Stimulated activated CD4-positive, alpha-beta T cell treated with anti-CD3 and anti-CD28 coated beads, Interleukin-15, amount 100 ng/mL, for 24 hours (primary cell): ENCODE measurements at places on chromosomes 7 and 10.

- no peak for DNase-seq
Measured at GRCh38 chr7:28640001-28640400, 227.7 kb downstream of the CREB5 start.

GRCh38 chr7:126993626-126994213 lies 259.0 kb downstream of the GRM8 start:
- DNase-seq: no peak

DNA sequence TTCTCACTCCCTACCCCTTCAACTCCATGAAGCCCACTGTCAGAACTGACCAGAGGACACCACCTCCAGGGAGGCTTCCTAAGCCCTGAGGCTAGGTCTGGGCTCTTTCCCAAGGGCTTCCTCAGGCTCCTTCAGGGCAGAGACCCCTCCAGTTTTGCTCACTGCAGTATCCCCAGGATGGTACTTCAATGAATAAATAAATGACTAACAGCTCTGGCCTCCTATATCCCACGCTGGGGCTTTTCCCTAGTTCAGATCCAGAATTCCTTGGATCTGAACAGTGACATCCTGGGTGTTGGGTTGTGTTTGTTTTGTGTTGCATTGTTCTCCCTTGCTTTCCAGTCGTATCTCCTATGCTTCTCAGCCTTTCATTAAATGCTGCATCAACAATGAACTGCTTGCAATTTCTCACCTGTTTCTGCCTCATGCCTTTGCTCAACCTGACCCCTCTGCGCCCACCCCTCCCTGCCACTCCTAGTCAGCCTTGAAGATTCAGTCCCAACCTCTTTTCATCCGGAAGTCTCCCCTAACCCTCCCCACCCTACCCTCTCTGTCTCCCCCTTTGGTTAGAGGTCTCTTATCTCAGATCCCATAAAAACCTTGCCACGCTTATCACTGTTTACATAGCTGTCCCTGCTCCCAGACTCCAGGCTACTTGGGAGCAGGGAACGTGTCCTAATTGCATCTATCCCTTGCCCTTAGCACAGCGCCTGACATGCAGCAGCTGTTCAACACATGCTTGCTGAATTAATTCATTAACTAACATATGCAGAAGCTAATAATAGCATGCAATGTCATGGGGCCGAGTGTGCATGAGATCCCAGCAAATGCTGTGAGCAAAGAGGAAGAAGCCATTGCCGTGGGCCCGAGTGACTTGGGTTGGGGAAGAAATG lies 41.7 kb downstream of the PPP1R3C start:
- no peak for DNase-seq

DNA sequence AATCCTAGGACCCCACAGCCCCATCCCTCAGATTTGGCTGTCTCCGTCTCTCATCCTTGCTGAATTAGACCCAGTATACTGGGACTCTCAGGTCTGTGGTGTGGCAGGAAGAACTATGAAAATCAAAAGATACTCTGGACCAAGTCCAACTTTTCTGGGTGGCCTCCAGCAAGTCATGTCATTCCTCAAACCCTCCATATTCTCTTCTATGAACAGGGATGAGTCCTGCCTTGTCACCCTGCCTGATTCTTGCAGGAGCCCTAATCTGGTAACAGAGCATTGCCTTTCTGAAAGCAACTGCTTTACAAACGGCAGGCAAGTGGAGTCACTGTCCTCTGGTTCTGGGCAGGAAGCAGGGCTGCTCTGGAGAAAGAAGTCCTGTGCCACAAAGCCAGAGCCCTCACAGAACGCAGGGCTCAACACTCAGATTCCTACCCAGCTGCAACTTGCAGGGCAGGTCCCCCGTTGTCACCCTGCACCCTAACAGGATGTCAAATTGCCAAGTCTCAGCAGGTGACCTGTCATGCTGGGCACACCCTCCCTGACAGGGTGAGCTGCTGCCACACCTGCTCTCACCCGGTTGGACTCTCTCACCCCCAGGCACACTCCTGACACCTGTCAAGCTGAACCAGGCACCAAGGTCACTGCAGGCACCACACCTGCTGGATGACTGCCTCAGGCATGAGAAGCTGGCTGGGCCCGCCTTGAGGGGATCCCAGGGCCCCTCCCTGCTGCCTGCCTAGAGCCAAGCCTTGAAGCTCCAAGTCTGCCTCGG lies 227.7 kb downstream of the KCNMA1 start:
- no peak for DNase-seq

GRCh38 chr10:61061923-61062504 lies 118.0 kb upstream of the RHOBTB1 start:
- no peak for DNase-seq

DNA sequence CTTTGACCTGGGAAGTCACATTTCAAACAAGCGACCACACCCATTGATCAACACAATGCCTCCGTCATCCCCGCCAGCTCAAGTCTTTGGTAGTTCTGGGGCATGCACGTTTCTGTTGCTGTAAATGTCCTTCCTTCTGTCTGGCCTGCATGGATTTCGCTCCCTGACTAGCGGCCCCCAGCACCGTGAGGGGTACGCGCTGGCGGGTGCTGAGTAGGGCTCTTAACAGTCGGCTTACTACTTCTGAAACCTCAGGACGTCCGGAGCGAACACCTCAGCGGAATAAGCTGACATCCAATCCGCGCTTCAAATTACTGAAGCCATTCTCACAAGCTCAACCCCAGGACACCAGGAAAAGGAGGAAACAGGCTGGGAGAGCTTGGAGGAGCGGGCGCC lies 505 bp downstream of the NUDCD3 start:
- no peak for DNase-seq

- DNase-seq: no peak
Measured at GRCh38 chr7:87575521-87575920, 25.2 kb downstream of the ABCB1 start.

DNA sequence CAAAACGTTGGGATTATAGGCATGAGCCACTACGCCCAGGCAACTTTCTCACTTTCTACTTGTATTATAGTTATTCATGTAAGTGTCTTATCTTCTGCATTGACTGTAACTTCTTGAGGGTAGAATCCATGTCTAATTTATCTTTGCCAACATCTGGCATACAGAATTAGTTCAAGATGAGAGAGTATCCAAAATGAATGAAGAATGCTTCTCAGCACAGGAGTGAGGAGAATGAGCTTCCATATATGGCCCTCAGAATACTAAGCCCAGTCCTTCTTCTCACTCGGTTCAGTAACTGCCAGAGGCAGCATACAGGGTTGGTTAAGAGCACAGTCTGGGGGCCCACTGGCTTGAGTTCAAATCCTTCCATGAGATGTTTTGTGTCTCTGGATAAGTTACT lies 75.0 kb upstream of the LRRC17 start:
- no peak for DNase-seq

- no peak for DNase-seq
Measured at GRCh38 chr7:82616059-82616728, 172.6 kb upstream of the CACNA2D1 start.

DNA sequence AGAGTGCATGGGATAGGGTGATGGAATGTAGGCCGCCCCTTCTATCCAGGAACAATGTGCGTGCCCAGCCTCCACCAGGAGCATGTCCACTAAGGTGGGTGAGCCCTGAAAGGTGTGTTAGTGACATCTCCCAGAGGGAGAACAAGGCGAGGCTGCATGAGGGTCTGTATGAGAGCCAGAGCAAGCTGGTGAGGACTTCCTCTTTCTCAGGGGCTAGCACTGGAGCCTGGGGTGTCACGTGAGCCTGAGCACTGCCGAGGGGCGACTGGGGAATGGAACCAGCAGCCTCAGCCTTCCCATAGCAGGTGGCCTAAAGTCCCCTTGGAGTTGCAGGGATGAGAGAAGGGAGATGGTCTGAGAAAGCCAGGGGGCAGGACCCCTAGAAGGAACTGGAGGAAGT lies 156.3 kb upstream of the COBL start:
- no peak for DNase-seq

- DNase-seq: no peak
Measured at GRCh38 chr10:78853864-78854263, 214.9 kb upstream of the ZMIZ1 start.

DNA sequence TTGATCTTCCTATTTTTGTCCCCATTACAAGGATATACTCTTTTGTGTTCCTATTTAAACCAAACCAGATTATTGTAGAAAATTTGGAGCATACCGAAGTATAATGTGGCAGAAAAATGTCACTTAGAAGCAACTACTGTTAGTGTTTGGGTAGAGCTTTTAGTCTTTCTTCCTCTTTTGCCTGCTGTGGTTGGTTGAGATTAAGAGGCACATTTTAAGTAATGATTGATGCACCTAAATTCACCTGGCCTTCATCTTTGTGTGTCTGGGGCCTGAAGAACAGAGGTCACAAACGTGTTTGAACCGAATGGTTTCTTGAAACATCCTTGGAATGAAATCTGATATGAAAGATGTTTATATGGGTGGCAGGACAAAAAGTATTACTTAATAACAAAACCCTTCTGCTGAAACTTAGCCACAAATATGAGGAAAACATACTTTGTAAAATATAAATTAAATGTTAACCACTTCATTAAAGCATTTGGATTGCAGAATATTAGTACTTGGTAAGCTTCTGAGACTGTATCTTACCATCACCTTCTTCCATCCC lies 2.6 kb downstream of the BPGM start:
- DNase-seq: no peak

DNA sequence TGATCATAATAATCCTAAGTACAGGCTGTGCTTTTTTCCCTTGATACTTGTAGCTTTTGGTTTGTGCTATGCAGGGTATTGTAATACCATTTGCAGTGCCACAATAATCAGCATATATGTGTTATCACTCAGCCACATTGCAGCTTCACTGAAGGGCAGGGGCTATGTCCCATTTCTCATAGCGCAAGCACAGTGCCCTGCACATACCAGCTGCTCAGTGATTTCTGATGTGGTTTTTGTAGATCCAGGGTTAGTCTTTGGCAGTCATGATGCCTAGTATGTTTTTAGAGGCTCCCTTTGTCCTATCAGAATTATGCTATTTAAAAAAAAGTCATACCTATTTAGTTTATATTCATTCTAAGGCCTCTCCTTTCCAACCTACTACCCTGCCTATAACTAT lies 25.8 kb downstream of the MET start:
- no peak for DNase-seq

- DNase-seq: peak; percentile 12
Measured at GRCh38 chr7:80218723-80219122, 84.1 kb downstream of the GNAI1 start.

DNA sequence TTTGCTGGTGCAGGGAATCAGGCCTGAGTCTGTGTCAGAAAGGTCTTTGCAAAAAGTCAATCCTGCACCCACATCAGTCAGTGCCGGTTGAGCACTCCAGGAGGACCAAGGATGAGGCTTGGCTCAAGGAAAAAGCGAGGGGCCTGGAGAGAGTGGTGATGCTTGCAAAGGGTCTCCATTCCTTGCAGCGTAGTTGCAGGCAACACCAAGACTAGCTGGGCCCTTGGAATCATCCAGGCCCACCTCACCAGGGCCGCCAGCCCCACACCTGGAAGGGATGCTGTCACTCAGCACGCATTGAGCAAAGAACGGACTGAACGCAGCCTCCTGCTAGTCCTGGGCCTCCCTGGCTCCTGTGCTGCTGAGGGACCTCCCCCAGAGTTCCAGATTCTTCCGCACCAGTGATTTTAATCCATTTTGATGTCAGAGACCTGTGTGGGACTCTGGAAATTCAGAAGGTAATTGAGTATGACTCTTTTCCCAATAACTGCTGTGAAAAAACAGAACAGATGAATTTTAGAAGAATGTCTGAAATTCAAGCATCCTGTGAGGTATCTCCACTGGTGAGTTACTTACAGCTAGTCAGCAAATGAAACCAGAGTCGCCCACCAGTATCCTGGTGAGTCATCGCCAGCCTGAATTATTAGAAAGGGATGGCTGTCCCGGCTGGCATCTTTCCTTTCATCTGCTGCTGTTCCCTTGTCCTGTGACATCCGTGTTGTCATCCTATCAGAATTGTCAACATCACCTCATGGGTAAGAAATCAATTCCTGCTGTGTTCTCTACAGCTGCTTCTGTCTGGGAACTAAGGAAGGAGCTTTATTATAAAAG lies 150.8 kb upstream of the NPS start:
- no peak for DNase-seq

- DNase-seq: no peak
Measured at GRCh38 chr10:45653454-45653853, 19.1 kb downstream of the ZFAND4 start.

DNA sequence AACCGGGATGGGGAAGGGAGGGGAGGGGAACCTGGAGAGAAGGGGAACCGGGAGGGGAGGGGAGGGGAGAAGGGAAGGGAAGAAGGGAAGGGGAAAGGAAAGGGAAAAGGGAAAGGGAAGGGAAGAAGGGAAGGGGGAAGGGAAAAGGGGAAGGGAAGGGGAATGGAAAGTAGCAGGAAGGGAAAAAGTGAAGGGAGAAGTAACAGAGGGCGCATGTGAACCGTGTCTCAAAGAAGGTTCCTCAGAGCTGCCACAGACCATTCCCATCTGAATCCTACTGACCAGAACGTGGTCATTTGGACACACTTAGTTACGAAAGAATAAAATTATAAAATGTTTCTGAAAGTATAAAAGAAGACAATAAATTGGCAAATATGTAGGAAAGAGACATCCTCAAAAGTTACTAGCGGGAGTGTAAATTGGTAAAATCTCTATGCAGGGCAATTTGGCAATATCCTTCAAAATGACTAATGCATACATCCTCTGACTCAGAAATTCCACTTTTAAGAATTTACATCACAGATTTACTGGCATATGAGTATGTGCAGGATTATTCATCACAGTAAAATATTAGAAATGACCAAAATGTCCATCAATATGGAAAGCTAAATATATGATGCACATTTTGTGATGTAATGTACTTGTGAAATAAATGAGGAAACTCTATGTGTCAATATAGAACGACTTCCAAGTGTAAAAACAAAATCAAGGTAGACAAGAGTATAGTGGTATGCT lies 12.9 kb downstream of the C10orf67 start:
- no peak for DNase-seq

DNA sequence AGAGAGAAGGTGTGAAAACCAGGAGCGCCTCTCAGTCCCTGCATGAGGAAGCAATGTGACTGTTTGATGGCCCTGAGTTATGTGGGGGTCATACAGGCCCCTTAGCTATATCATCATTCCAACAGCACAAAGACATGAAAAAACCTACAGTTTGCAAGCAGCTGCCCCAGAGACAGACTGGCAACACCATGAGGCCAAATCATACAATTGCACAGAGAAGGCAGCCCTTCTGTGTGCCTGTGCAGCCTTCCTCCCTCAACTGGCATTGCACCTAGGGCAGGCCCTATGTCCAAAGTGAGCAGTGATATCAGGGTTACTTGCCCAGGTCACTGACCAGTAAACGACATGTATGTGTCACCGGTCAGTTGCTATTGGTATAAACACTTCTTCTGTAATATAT lies 41.6 kb downstream of the GPRIN2 start:
- no peak for DNase-seq

DNA sequence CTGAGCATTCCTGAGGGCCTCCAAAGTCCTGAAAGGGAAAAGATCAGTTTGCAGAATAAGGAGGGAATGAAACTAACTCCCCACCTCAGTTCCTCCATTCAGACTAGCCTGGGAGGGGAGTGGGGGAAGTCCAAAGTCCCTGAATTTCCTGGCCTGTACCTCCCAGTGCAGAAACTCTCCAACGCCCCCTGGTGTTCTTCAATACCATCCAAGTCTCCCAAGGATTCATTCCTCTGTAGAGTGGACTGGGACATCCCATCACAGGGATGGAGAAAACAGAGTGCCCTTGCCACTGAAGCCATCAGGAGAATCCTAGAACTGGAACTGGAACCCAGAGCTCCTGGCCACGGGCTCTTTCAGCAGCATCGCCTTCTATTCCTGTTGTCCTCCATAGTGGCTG lies 1.6 kb upstream of the COL13A1 start:
- DNase-seq: peak; percentile 32

- DNase-seq: no peak
Measured at GRCh38 chr7:80967071-80967916, 48.4 kb upstream of the SEMA3C start.
